ENCODE measurements at places on chromosomes 11 and 22.

DNA sequence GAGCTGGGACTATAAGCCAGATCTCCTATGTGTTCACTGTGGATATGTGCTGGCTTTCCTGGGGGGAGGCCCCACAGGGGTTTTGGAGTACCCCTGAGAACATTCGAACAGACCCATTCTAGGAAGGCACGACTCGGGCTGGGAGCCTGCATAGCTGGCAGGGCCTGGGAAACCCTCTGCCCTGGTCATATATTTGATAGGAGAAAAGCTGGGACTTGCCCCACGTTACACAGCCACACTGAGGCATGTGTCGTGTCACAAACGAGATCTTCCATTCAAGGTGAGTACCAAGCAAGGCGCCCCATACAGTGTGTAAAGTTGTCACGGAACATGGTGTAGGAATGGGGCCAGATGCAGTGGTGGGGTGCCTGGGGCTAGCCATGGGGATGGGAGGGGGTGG is 11.2 kb downstream of the MYO7A start:
- no peak for DNase-seq

GRCh38 chr11:35111161-35112055 is 27.6 kb upstream of the CD44 start:
- DNase-seq: peak; percentile 83

- DNase-seq: peak; percentile 67
Measured at GRCh38 chr11:15969281-15969680, 387.1 kb downstream of the SOX6 start.

- DNase-seq: no peak
Measured at GRCh38 chr11:6326303-6326702, 6.0 kb upstream of the CAVIN3 start.

- DNase-seq: no peak
Measured at GRCh38 chr22:47784991-47785390, 1022.5 kb downstream of the TBC1D22A start.

GRCh38 chr22:41699264-41700107 is at the start of gene MEI1:
MEI1 (plus strand) TSS chr22:41699503; CDS start chr22:41699539, 36 bp downstream.
- no peak for DNase-seq

Measured in HFFc6 (cell line).